NCI-H1436 treated with DMSO at 0.1 percent for 48 hours (cell line): ENCODE measurements at places on chromosomes 1 and 21.

DNA sequence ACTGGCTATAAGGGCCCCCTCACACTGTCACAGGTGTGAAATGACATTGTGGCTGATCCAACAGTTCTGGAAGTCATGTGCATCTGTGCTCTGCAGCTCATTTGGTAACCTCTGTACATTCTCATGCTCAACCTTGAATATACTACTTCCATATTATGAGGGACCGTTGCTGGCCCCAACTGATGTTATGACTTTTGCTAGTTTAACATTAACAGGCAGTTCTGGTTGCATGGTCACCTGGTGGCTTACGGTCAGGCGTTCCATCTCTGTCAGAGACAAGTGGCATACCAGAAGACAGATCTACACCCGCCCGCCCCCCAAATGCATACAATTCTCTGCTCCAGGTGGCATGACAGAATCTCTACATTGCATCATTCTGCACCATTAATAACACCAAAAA is 6.0 kb upstream of the DIP2A start:
- DNase-seq = no peak

DNA sequence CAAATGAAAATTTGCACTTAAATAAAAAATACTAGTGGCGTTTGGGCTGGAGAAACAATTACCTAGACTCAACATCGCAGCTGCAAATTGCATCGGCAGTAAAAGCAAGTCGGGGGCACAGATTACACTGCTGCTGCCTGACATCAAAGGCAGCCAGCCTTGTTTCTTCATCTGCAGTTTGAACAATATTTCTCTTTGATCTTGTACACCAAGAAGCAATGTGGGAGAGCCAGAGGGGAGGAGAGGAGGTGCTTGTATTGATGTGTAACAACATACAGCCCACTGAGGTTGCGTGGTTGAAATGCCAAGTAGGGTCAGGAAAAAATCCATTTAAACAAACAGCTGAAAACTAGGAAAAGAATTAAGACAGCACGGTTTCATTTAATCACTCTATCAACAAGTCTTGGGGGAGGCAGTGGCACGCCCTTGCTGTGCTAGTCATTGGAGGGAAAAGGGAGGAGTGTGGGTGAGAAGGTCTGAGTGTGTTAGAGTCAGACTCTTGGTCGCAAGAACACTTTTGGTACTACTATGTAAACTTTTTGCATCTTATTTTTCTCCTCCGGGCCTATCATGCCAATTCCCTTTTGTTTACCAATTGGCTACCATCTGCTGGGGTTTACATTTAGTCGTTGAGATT is 456.5 kb downstream of the OMA1 start:
- no peak for DNase-seq

DNA sequence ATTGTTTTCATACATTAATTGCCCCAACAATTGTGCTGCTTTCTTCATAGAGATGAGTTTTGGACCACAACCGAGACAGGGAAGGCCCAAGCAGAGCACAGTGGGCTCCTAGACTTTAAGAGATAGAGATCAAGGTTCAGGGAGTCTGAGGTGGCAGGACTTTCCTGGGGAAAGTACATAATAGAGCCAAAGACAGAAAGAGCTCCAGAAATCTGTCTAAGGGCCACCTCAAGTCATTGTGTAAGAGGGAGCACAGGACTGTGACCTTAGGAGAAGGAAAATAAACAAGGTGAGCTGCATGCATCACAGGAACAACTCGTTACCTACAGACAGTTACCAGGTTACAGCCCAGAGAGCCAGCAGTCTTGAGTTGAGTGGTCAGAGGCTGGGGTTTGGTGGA is 41.3 kb upstream of the CR2 start:
- no peak for DNase-seq

DNA sequence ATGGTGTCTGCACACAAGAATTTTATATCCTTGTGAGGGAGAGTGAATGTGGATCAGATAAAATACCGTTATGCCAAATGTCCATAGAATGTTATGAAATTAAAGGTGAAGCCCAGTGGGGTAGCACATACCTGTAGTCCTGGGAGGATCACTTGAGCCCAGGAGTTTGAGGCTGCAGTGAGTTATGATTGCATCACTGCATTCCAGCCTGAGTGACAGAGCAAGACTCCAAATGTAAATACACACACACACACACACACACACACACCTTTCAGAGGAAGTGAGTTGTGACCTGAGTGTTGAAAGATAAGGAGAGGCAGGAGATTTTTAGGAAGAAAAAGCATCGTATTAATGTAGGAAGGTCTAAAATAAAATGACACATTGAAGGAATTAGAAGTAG is 28.1 kb upstream of the ZYG11A start:
- DNase-seq = no peak

GRCh38 chr21:31159808-31160207 is 121.5 kb upstream of the KRTAP19-8 start:
- DNase-seq = no peak

- DNase-seq = no peak
Measured at GRCh38 chr1:209268479-209268878, 315.0 kb upstream of the CAMK1G start.

GRCh38 chr21:41067709-41068108 is 100.3 kb upstream of the BACE2 start:
- no peak for DNase-seq

DNA sequence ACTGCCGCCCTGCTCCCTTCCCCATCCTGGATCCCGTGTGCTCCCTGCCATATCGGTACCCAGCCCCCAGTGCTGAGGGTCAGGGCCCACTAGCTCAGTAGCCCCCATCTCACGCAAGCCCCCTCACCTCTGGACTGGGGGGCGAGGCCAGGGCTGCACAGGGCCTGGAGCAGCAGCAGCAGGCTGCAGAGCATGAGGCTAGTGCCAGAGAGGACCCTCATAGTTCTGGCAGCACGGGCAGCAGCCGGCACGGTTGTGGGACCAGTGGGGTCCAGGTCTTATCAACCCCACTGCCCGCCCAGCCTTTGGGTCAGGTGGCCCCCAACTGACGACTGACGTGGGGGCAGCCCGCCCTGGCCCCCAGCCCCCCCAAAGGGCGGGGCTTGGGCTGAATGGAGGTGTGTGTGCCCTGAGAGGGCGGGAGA is at the start of gene MATN1:
MATN1 (minus strand) TSS at position 255 of the 425 bp plus-strand sequence; CDS start at position 221, 34 bp downstream.
- no peak for DNase-seq

- no peak for DNase-seq
Measured at GRCh38 chr1:51535006-51535592, 16.0 kb upstream of the EPS15 start.

DNA sequence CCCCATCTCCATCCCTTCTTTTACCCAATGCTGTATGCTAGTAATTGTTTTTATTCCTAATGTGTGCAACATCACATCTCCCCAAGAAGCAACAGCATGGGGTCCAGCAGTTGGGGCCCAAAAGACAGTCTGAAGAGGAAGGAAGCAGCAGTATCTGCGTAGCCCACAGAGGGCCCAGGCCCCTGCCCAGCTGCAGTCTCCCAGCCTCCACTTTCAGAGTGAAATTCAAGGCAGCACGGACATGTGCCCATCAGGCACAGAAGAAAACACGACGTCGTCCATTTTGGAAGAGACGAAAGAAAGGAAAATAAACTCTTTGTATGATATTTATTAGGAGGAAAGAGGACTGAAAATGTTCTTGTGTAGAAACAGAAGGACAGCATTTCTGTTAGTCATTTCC is 37.4 kb downstream of the NCF2 start:
- DNase-seq = no peak

DNA sequence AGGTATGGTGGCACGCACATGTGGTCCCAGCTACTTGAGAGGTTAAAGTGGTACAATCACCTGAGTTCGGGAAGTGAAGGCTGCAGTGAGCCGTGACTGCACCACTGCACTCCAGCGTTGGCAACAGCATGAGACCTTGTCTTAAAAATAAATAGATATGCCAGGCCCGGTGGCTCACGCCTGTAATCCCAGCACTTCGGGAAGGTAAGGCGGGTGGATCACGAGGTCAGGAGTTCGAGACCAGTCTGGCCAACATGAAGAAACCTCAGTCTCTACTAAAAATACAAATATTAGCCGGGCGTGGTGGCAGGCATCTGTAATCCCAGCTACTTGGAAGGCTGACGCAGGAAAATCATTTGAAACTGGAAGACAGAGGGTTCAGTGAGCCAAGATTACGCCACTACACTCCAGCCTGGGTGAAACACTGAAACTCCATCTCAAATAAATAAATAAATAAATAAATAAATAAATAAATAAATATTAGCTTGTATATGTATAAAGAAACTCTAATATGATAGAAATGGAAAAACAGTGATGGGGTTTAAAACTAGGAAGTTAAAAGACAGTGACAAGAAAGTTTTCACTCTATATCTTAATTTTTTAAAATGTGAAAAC is 18.8 kb downstream of the GATAD2B start:
- DNase-seq = no peak

DNA sequence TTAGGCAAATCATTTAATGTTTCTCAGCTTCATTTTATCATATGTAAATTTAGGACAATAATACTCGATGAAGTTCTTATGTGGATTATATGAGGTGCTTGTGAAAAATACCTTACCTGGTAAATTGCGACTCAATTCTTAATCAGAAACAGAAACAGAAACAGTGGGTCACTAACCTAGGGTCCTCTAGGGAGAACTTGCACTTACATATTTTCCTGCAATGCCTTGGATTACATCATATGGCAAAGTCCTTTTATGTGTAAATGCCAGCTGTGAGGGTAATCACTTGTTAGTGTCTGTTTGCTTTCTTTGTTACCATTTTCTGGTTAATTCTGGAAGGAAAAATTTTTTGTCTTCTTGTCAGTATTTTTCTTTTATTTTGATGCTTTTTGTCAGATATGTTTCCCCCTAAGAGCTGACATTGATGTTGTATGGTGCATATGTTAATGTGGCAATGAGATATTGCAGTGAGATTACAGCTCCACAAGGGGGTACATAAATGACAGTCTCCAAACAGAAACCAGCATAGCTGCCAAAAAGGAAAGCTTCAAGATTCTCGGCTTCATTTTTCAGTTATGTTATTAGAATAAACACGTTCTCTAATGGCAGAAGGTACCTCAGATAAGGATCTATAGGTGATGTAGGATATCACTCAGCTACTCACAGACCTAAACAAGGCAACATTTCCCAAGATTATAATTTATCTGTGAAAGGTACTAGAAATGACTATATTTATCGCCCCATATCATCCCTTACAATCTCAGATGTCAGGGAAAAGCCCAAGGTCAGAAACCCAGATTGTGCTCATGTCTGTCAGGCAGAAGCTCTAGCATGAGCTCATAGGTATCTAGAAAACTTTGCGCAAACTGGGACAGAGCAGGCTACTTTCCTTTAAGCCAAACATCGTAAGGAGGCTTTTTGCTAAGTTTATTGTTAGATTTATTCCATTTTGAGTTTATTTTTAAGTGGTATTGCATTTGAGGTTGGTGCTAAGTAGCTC is 119.9 kb downstream of the FASLG start:
- DNase-seq = no peak

DNA sequence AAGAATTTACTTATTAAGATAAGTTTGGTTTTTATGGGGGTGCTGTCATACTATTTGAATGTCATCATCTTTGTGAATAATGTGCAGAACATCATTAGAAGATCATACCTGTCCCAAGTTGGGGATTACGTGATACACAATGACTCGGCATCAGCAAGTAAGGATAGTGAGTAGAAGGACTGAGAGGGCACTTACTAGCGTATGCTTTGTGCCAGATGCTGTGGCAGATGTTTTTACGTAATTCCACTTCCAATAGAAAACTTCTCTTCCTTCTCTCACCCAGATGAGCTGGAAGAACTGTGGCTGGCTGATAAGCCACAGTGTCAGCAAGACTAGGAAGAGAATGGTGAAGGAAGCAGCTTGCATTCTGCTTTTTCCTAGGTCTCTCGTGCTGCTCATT is 28.1 kb upstream of the TGFB2 start:
- DNase-seq = no peak

GRCh38 chr1:25458541-25459298 is 28.0 kb downstream of the MACO1 start:
- no peak for DNase-seq

- DNase-seq = no peak
Measured at GRCh38 chr1:11485191-11485590, 6.2 kb downstream of the DISP3 start.

DNA sequence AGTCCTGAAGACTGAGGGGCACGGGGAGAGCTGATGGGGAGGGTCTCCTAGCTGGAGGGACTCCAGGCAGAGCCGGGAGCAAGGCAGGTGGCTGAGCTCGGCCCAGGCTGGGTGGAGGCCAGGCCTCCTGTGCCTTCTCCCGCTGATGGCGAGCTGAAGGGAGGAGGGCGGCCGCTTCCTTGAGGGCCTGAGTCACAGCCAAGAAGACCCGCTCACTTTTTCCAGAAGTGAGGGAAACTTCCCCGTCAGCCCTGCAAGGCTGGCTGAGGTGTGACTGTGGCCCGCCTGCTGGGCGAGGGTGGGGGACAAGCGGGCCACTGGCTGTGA is 1.7 kb upstream of the VWA1 start:
- DNase-seq = no peak

DNA sequence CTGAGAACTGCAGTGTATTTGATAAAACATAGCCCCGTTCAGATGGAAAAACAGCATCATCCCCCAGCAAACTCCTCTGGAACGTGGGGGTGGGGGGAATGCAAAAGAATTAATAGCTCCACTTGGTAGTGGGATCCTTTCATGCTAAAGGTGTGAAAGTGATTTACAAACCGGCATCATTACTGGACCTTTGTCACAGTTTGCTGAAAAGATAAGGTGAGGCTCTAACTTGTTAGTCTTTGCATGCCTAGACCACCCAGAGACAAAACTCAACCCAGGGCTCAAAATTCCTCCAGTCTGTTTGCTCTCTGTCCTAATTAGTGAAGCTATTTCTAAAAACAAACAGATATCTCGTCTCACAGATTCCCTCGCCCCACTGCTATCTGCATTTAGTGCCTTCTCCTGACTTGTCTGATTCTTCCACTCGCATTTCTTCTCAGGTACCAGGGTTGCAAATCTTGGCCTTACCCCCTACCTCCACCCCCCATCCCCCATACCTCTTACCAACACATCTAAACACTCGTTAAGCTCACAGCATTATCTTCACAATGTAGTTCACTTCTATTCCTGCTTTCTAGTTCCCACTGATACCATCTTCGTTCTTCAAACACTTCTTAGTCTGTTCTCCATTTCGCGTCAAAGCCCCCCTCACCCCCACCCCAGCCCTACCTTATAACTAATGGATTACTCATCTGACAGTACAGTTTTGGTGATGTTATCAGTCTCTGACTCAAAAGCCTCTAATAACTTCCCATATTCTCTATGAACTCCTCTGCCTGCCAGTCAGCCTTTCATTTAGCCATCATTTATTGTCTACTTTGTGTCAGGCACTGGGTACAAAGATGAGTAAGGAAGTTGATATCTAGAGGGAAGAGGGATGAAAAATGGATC is 11.8 kb downstream of the IER5 start:
- DNase-seq = no peak

DNA sequence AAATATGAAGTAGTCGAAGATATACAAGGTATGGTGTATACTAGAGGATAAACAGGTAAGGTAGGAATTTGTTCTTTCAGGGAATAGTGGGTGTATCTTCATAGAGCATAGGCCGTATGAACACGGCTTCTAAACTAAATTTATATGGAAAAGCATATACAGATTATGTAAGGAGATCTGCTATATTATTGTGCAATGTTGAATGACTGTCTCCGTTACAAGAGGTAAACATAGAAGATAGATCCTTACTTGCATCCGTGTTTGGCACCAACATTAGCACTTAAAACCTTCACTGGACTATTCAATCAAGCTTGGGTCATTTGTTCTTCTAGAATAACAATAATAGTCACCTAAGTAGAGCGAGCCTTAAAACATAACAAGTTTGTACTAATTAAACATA is 45.9 kb downstream of the CLEC20A start:
- no peak for DNase-seq
